Upper lobe of right lung (tissue), 1 donor: ENCODE measurements at places on chromosomes 4 and X. TPM values are rescaled to one million over a fixed set of nuclear protein-coding genes. Genes with fewer than 3 reads are reported as not detected.

DNA sequence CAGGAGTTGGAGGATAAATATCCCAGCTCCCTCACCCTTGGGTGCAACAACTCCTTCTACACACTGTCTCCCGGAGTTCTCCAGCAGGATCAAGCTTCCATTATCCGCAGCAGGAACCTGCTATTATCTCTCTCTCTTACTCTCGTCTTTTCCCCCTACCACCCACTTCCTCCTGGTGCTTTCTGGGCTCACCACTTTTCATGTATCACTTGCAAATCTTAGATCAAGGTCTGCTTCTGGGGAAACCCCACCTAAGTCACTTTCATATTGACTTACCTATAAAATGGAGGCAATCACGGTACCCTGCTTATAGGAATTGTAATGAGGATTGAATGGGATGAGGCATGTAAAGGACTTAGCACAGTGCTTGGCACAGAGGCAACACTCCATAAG, 589.5 kb downstream of the BCOR start:
- DNase-seq = no peak

DNA sequence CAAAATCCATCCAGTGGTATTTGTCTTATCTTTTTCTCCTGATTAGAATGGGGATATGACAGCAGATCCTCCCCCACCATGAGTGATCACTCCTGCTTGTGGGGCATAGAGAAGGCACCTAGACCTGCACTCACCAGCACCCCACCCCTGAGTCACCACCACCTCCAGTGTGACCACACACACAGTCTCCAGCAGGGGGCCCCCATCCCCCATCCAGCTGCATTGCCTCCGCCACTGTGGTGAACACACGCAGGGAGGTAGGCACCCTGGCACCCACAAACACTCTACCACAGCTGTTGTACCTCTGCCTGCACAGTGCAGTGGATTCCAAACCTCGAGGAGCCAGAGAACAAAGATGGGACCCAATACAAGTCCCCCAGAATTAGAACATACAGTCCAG, 9.0 kb upstream of the MAGEA8 start:
- DNase-seq = no peak

The DKK2 gene
- 15.1 TPM for total RNA-seq

The ZNF157 gene
- total RNA-seq = 0.23 TPM

DNA sequence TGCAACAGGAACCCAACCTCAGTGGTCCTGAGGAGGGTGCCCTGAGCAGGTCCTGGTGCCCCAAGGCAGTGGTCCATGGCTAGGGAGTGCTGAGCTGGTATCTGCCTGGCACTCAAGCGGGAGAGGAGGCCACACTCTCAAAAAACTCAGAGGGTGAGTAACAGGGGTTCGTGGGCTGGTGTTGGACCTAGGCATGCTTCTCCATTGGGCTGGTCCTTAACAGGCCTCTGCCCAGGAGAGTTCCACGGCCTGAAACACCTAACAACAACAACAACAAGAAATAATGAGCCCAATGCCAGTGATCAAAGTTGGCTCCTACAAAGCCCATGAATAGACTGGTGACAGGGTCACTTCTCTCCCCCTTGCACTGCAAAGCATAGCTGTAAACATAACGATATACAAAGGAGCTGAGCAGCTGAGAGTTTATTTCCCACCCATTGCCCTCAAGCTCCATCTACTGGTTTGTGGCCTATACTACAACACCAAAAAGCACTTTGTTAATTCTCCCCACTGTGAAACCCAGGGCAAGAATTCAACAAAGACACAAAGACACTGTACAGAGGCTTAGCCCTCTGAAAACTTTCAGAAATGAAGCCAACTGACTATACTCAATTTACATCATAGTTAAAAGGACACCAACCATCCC, 736.1 kb upstream of the ADGRL3 start:
- DNase-seq = no peak

- no peak for DNase-seq
These were observed 7.0 kb upstream of the BEND4 start for GRCh38 chr4:42159271-42160001.

The PLP2 gene
- 90.9 TPM for total RNA-seq

- no peak for DNase-seq
These were observed 35.2 kb upstream of the SPINK2 start for GRCh38 chr4:56856656-56857055.

DNA sequence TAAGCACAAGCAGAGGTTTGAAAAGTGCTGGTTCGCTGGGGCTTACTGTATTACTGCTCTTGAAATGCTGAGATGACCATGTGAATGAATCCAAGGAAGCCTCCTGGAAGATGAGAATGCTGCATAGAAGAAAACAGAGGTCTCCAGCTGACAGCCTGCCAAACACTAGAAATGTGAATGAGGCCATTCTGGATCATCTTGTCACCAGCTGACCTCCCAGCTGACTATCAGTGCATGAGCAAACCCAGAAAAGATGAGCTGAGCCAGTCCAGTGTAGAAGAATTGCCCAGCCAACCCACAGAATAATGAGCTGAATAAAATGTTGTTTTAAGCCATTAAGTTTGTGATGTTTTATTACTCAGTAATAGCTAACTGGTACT, 49.1 kb upstream of the DYNLT3 start:
- DNase-seq = no peak

The PARM1 gene
- total RNA-seq = 78.0 TPM

GRCh38 chr4:166657261-166657660, 577.0 kb downstream of the SPOCK3 start:
- no peak for DNase-seq

GRCh38 chr4:114980932-114981708, 132.3 kb downstream of the NDST4 start:
- no peak for DNase-seq

The MAMLD1 gene
- 5.0 TPM for total RNA-seq

DNA sequence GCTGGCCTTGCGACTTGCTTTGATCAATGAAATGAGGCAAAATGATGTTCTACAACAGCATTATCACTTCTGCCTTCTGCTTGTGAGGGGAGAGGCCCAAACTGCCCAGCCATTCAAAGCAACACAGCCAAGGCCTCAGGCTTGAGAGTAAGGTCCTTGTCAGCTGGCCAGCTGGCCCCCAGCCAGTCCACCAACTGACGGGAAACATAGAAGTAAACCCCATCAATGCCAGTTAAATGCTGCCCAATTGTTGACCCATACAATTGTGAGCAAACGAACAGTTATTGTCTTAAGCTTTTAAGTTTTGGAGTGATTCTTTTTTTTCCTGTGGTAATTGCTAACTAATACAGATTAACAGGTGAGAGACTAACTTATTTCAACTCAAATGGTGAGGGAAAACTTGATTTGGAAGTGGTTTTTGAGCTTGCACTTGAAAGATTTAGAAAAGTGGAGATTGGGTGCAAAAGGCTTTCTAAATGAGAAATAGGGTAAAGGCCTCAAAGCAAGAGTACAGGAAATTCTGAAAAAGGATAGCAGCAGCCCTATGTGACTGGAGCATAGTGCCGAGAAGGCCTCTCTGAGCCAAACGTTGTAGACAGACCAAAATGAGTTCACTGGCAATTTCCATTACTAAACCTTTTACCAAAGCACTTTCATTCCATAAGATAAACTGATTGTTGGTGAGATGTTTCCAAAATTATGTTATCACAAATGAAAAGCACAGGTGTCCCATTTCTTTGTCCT, 66.9 kb downstream of the ARHGEF38 start:
- DNase-seq = peak; percentile 89
